Esophagus squamous epithelium (tissue), 5 donors: ENCODE measurements at places on chromosomes 5 and 9.

DNA sequence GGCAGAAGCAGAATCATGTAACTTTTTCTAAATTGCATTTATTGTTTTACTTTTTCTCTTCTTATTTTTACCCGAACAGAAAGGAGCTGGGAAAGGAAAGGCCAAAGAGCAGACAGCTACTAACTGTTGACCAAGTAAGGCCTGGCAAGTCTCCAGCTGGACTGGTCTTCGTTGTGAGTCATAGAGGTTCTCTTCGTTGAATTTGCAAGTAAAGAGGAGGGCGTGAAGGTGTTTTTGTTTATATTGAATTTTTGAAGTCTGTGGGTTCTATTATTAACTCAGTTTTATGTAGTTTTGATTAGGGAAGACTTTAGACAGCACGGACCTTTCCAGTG is 416.5 kb upstream of the CCNH start:
- no peaks in the 10 kb centered on the region for H3K36me3 ChIP-seq
- DNase-seq = no peak
- H3K4me1 ChIP-seq = no peaks in the 10 kb centered on the region
- H3K27me3 ChIP-seq = no peaks in the 10 kb centered on the region

GRCh38 chr9:136093995-136094881 is 851 bp downstream of the NACC2 start:
- DNase-seq = no peak
- peaks cover 51% of the 10 kb centered on the region for H3K4me1 ChIP-seq
- H3K27ac ChIP-seq = peak overlapping the region; percentile 98
- H3K36me3 ChIP-seq = no peaks in the 10 kb centered on the region

- H3K36me3 ChIP-seq = no peaks in the 10 kb centered on the region
- no peak overlapping the region for H3K27ac ChIP-seq
- no peak for DNase-seq
- H3K4me1 ChIP-seq = no peaks in the 10 kb centered on the region
Observed at GRCh38 chr5:86748538-86749105, 130.9 kb downstream of the COX7C start.

DNA sequence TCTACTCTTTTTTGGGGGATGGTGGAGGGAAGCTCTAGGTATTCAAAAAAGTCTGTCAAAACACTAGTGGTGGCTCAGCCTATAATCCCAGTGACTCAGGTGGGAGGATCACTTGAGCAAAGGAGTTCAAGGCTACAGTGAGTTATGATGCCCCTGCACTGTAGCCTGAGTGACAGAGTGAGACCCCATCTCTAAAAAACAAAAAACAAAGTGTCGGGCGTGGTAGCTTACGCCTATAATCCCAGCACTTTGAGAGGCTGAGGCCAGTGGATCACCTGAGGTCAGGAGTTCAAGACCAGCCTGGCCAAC is 15.8 kb upstream of the SLC35D2 start:
- H3K4me3 ChIP-seq = no peak overlapping the region
- DNase-seq = no peak
- no peaks in the 10 kb centered on the region for H3K4me1 ChIP-seq
- peak overlapping the region; percentile 14 for H3K27ac ChIP-seq
- H3K36me3 ChIP-seq = no peaks in the 10 kb centered on the region

GRCh38 chr9:95438561-95439357 is 78.0 kb downstream of the PTCH1 start:
- H3K36me3 ChIP-seq = no peaks in the 10 kb centered on the region
- H3K27me3 ChIP-seq = no peaks in the 10 kb centered on the region
- no peak overlapping the region for H3K27ac ChIP-seq
- no peak for DNase-seq

- H3K27me3 ChIP-seq = no peaks in the 10 kb centered on the region
- DNase-seq = no peak
- H3K4me3 ChIP-seq = no peak overlapping the region
- H3K4me1 ChIP-seq = no peaks in the 10 kb centered on the region
Observed at GRCh38 chr5:2170761-2171160, 288.0 kb upstream of the IRX4 start.

GRCh38 chr9:108081112-108081511 is 591.5 kb upstream of the KLF4 start:
- H3K27me3 ChIP-seq = no peaks in the 10 kb centered on the region
- DNase-seq = no peak
- peaks cover 22% of the 10 kb centered on the region for H3K4me1 ChIP-seq
- H3K4me3 ChIP-seq = no peak overlapping the region

DNA sequence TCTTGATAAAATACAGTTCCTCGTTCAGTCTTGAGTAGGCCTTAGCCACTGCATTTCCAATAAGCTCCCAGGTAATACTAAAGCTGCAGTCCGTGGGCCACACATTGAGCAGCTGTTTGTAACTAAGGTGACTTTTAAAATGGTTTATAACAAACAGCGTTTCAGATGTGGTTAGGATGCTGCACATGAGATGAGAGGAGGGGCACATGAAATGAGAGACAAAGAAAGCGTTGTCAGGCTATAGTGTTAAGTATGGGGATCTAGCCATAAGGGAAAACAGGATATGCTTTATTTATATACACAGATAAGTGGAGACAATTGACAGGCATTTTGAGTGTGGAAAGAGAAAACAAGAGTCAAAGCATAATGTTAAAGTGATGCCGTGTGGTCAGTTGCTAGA is 89.9 kb downstream of the PAM start:
- no peaks in the 10 kb centered on the region for H3K4me1 ChIP-seq
- H3K4me3 ChIP-seq = no peak overlapping the region
- H3K27ac ChIP-seq = no peak overlapping the region

DNA sequence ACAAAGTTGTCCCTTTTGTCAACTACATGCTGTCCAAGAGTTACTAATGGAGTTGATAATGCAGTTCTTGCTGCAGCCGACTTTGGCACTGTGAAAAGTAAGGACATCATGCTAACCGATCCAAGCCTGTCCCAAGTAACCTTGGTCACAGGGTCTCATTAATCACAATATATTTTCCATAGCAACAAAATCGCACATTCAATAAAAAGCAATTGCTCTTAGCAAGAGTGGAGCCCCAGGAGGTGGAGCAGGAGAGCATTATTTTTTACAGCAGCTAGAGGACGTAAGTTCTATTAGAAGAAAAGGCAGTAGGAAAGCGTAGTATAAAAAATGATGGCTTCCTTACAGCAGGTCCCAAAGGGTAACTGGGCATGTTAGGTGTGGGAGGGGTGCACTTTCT is 570.3 kb downstream of the EBF1 start:
- H3K27ac ChIP-seq = peak overlapping the region; percentile 21
- H3K36me3 ChIP-seq = no peaks in the 10 kb centered on the region
- no peak overlapping the region for H3K4me3 ChIP-seq

- no peak for DNase-seq
- H3K36me3 ChIP-seq = no peaks in the 10 kb centered on the region
- H3K4me1 ChIP-seq = peaks cover 7% of the 10 kb centered on the region
- no peak overlapping the region for H3K4me3 ChIP-seq
- H3K27ac ChIP-seq = no peak overlapping the region
Observed at GRCh38 chr5:88695931-88696330, 187.1 kb downstream of the MEF2C start.

- peak overlapping the region; percentile 68 for H3K27ac ChIP-seq
- H3K4me1 ChIP-seq = peaks cover 23% of the 10 kb centered on the region
- H3K4me3 ChIP-seq = no peak overlapping the region
- DNase-seq = no peak
- H3K36me3 ChIP-seq = no peaks in the 10 kb centered on the region
Observed at GRCh38 chr5:55441954-55442353, 92.8 kb downstream of the PLPP1 start.

- H3K36me3 ChIP-seq = no peaks in the 10 kb centered on the region
- H3K27ac ChIP-seq = no peak overlapping the region
- no peak for DNase-seq
- no peak overlapping the region for H3K4me3 ChIP-seq
- no peaks in the 10 kb centered on the region for H3K27me3 ChIP-seq
- H3K4me1 ChIP-seq = no peaks in the 10 kb centered on the region
Observed at GRCh38 chr5:122759241-122760070, 15.4 kb upstream of the SNX2 start.

GRCh38 chr9:81656871-81657337 is 32.4 kb downstream of the TLE1 start:
- no peak for DNase-seq
- no peak overlapping the region for H3K4me3 ChIP-seq
- no peak overlapping the region for H3K27ac ChIP-seq
- peaks cover 44% of the 10 kb centered on the region for H3K4me1 ChIP-seq
- H3K36me3 ChIP-seq = no peaks in the 10 kb centered on the region

GRCh38 chr5:147752033-147752432 is 30.5 kb downstream of the JAKMIP2 start:
- no peaks in the 10 kb centered on the region for H3K36me3 ChIP-seq
- no peak for DNase-seq
- H3K4me3 ChIP-seq = no peak overlapping the region

- no peak overlapping the region for H3K27ac ChIP-seq
- H3K4me3 ChIP-seq = no peak overlapping the region
- H3K36me3 ChIP-seq = no peaks in the 10 kb centered on the region
- peaks cover 20% of the 10 kb centered on the region for H3K27me3 ChIP-seq
Observed at GRCh38 chr9:116137581-116137980, 16.0 kb upstream of the PAPPA start.

GRCh38 chr5:10600626-10601245 is 36.9 kb downstream of the ANKRD33B start:
- peaks cover 35% of the 10 kb centered on the region for H3K4me1 ChIP-seq
- H3K4me3 ChIP-seq = no peak overlapping the region
- H3K36me3 ChIP-seq = no peaks in the 10 kb centered on the region
- peak overlapping the region; percentile 79 for H3K27ac ChIP-seq

- H3K27me3 ChIP-seq = no peaks in the 10 kb centered on the region
- no peaks in the 10 kb centered on the region for H3K4me1 ChIP-seq
- no peak overlapping the region for H3K27ac ChIP-seq
- H3K36me3 ChIP-seq = no peaks in the 10 kb centered on the region
- H3K4me3 ChIP-seq = no peak overlapping the region
Observed at GRCh38 chr5:113219695-113220094, 215.1 kb downstream of the TSSK1B start.

DNA sequence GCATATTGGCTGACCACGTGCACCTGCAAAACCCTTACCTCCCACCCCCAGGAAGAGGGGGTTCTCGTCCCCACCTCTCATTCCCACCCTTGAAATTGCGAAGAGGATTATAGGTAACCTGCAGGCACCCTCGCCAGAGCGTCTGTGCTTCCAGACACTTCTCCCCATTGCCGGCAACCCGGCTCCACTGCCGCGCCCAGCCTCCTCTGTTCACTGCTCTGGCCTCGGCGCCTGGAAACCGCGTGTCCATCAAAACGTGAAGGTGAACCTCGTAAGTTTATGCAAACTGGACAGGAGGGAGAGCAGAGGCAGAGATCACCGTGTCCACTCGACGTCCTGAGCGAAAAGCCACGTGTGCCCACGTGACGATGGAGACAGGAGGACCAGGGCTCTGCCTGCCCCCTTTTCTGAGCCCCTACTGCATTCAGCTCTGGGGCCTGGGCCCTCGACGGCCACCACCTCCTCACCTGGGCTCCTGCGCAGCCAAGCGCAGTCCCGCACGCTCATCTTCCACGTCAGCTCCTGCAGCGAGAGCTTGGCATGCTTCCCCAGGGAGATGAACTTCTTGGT is 1.9 kb downstream of the TERT start:
- no peaks in the 10 kb centered on the region for H3K36me3 ChIP-seq
- H3K27me3 ChIP-seq = no peaks in the 10 kb centered on the region
- H3K27ac ChIP-seq = no peak overlapping the region
- H3K4me3 ChIP-seq = no peak overlapping the region
- peaks cover 15% of the 10 kb centered on the region for H3K4me1 ChIP-seq
- no peak for DNase-seq

DNA sequence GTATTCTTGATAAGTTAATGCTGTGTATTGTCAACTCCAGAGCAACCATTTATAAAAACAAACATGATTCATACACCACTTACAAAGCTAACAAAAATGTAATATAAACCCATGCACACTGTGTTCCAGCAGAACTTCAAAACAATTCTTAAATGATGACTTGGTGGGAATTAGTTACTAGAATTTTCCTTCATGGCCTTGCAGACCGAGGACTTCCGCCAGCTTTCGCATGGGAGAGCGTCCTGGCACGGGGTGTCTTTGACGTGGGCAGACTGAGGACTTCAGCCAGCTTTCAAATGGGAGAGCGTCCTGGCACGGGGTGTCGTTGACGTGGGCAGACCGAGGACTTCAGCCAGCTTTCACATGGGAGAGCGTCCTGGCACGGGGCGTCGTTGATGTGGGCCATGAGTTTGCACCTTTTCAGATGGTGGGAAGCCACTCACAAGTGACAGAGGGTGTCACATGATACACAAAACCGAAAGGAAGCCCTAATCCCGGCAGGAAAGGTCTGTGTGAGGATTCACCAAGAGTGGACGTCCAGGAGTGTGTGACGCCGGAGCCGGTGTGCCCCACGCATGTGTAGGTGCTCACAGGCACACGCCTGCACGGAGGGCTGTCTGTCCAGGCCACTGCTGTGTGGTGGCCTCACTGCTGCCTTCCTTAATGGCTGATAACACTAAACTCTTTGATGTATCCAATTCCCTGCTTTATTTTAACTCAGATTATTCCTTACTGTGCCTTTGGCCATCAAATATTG is 211.3 kb upstream of the IRX4 start:
- H3K27me3 ChIP-seq = no peaks in the 10 kb centered on the region
- no peak overlapping the region for H3K4me3 ChIP-seq
- H3K4me1 ChIP-seq = no peaks in the 10 kb centered on the region
- no peak for DNase-seq

GRCh38 chr9:32550150-32550561 is 2.0 kb upstream of the SMIM27 start:
- peak overlapping the region; percentile 81 for H3K4me3 ChIP-seq
- H3K27me3 ChIP-seq = no peaks in the 10 kb centered on the region
- DNase-seq = no peak
- H3K27ac ChIP-seq = peak overlapping the region; percentile 95

- H3K27me3 ChIP-seq = no peaks in the 10 kb centered on the region
- no peaks in the 10 kb centered on the region for H3K36me3 ChIP-seq
- H3K4me3 ChIP-seq = no peak overlapping the region
- peak overlapping the region; percentile 11 for H3K27ac ChIP-seq
Observed at GRCh38 chr9:105259274-105259673, 14.8 kb downstream of the SLC44A1 start.

DNA sequence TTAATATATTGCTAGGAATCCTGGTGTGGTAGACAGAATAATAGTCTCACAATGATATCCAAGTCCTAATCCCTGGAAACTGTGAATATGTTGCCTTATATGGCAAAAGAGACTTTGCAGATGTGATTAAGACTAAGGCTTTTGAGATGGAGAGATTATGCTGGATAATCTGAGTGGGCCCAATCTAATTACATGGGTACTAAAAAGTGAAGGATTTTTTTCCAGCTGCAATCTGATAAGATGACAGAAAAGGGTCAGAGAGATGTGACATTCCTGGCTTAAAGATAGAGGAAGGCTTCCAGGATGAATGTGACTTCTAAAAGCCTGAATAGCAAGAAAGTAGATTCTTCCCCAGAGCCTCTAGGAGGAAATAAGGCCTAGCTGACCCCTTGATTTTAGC is 80.7 kb upstream of the MPDZ start:
- no peaks in the 10 kb centered on the region for H3K36me3 ChIP-seq
- H3K27me3 ChIP-seq = no peaks in the 10 kb centered on the region
- H3K4me1 ChIP-seq = no peaks in the 10 kb centered on the region
- no peak for DNase-seq

DNA sequence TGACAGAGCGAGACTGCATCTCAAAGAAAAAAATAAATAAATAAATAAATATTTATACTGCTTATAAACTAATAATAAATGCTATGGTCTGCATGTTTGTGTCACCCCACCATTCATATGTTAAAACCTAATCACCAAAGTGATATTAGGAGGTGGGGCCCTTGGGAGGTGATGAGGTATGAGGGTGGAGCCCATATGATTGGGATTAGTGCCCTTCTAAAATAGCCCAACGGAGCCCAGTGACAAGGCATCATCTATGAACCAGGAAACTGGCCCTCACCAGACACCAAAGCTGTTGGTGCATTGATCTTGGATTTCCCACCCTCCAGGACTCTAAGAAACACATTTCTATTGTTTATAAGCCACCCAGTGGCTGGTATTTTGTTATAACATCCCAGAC is 5.1 kb downstream of the FXN start:
- no peak for DNase-seq
- no peaks in the 10 kb centered on the region for H3K36me3 ChIP-seq
- no peak overlapping the region for H3K4me3 ChIP-seq
- no peak overlapping the region for H3K27ac ChIP-seq
- H3K4me1 ChIP-seq = peaks cover 4% of the 10 kb centered on the region
- no peaks in the 10 kb centered on the region for H3K27me3 ChIP-seq
